Bone marrow (tissue), 2 donors: ENCODE measurements at places on chromosomes 6 and 20.

DNA sequence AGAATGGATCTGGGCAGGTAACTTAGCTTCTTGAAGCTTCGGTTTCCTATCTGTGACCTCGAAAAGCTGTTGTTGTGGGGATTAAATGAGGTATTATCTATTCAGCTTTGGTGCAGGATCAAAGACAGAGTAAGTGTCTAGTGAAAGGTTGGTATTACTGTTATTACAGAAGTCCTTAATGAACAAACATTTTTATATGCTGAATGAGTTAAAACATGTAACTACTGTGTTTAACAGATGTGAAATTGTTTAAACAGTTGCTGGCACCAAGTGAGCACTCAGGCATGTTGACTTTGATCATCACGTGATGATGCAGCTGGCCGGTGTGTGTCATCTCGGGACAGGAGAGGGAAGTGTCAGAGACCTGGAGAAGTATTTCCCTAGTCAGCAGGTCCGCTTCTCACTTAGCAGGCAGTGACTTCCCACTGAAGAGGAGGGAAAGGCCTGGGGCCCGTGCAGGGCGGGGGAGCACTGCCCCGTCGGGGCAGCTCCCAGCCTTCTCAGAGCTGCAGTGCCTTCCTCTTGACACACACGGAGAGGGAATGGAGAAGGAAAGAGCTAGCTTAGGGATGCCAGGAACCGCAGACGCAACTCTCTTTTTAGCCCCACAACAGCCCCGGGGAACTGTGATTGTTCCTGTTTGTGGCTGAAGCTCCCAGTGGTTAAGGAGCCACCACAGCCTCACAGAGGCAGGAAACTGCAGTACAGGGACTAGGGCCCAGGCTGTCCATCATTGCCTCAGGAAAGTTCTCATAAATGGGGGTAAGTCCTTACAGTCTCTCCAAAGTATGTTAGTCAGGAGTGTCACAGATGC, 18.0 kb downstream of the TUBB2A start:
- no peak for DNase-seq

DNA sequence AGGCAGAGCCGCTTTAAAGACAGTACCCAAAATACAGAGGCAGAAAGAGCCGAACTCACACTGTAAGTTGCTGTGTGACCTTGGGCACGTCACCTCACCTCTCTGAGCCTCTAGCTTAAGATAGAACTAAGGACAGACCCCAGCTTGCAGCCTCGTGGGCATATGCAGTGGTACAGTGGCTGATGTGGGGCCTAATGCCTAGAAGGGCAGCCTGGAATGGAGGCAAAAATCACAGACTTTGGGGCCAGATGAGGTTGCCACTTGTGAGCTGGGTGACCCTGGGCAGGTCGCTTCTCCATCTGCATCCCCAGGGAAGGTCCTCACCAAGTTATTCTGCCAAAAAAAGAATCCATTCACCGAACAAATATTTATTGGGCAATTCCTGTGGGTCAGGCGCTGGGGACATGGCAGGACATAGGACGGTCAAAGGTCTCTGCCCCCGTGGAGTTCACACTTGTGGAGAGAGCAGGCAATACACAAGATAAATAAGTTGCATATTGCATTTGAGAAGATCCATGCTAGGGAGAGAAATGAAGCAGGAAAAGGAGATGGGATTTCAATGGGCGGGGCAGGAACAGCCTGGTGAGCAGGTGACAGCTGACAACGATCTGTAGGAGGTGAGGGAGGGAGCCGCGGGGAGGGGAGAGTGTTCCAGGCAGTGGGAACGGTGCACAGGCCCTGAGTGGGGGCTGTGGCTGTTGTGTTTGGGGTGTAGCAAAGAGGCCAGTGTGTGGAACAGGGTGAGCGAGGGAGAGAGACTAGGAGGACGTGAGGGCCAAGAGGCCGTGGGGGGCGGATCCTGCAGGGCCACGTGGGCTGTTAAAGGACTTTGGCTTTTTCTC, 115.2 kb downstream of the CEBPB start:
- DNase-seq, result no peak

GRCh38 chr6:4973982-4974745, 29.7 kb downstream of the RPP40 start:
- DNase-seq, result no peak

GRCh38 chr6:10141746-10142443, 273.0 kb downstream of the TFAP2A start:
- no peak for DNase-seq

DNA sequence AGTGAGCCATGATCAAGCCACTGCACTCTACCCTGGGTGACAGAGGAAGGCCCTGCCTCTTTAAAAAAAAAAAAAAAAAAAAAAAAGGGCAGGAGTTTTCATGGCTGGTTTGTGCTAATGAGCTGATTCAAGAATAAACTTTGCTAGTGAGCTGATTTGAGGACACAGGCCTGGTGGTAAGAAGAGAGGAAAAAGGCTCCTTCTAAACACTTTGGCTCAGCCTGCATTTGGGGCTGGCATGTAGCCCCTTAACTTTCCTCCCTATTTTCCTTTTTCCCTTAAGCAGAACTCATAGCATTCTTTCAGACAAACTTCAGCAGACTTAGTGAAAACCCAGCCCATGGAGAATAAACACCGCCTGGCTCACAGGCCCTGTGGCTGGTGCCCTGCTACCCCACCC, 432.7 kb downstream of the PTPRT start:
- no peak for DNase-seq

DNA sequence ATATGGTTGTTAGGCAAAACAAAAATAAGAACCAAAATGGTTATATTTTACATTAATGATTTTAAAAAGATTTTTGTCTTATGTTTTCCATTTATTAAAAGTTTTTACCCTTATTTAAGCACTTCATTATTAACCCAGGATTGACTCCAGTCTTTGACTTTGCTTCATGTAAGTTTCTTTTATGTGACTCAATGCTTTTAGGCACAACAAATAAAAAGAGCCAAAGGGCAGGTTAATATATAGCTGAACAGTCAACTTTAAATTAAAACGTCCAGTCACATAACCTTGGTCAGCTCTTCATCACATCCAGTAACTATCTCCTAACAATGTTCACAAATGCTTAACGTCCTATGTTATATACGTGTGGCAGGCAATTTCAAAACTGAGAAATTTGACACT, 32.7 kb downstream of the COL21A1 start:
- DNase-seq, result no peak

GRCh38 chr6:113011801-113012200, 664.7 kb downstream of the RFPL4B start:
- DNase-seq, result no peak
